COLO829 (cell line): ENCODE measurements at places on chromosomes 16 and 17.

- DNase-seq = no peak
Measured at GRCh38 chr17:45792995-45793755, 9.1 kb downstream of the CRHR1 start.

- DNase-seq = no peak
Measured at GRCh38 chr16:60727851-60728250, 1308.4 kb downstream of the CDH8 start.

DNA sequence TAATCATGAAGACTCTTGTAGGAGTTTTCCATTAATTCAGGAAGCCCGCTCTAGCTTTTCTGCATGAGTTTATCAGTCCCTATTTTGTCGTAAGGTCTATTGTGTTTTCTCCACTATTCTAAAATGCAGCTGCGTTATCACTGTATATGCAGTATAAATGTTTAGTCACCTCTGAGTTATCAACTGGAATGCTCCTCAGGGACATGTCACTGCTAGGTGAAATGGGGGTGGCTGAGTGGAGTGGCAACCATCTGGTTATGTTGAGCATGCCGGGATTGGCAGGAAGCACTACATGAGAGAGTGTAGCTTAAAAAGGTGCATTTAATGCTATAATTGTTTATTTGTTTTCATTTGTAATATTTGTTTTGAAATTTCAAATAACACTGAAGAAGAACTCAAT, 285.2 kb upstream of the ELAC2 start:
- DNase-seq = no peak

DNA sequence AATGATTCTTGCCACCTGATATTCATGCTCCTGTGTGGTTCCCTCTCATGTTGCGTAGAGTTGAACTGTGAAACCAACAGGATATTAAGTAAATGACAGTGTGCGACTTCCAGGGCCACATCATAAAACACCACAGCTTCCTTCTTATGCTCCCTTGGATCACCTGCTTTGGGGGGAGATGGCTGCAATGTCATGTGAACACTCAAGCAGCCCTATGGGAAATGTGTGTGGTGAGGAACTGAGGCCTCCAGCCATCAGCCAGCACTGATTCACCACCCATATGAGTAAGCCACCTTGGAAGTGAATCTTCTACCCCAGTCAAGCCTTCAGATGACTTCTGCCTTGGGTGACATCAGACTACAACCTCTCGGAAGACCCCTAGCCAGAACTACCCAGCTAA, 427.5 kb downstream of the UTP18 start:
- DNase-seq = no peak

DNA sequence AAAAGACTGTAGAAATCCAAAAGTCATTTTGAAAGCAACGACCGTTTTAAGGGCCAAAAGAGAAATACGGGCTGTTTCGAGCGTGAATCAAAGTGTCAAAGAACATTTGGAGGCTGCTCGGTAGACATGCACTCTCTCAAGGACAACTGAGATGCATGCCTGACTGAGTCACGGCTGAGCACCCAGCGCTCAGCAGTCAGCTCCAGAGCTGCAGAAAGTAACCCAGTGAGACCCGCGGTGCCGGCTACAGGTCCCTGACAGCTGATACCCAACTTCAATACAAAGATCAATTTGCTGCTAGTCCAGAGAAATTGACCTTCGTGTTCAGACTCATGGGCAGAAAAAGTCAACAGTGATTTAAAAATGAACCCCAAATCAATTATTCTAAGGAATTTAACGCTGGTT, 214.9 kb downstream of the STX8 start:
- DNase-seq = no peak

- DNase-seq = no peak
Measured at GRCh38 chr16:54847609-54848008, 83.1 kb upstream of the IRX5 start.

GRCh38 chr17:41322094-41322902, 6.8 kb upstream of the KRTAP17-1 start:
- peak; percentile 34 for DNase-seq

DNA sequence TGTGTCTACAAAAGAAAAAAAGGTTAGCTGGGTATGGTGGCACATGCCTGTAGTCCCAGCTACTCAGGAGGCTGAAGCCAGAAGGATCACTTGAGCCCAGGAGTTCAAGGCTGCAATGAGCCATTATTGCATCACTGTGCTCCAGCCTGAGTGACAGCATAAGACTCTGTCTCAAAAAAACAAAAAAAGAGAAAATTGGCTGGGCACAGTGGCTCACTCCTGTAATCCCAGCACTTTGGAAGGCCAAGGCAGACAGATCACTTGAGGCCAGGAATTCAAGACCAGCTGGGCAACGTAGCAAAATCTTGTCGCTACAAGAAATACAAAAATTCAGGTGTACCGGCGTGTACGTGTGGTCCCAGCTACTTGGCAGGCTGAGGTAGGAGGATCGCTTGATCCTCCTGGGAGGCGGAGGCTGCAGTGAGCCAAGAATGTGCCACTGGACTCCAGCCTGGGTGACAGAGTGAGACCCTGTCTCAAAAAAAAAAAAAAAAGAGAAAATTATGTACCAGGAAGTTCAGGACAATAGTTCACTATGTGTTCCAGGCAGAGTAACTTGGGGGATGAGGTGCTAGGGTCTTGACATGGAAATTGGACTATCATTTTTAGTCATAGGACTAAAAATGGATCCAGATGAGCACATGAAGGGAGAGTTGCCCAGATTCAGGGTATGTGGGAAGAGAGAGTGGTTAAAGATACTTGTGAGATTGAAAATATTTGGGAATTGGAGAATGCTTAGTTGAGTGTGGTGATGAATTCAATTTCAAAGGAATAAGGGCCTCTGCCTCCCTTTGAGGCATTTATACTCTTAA, 11.0 kb downstream of the ALDH3A2 start:
- DNase-seq = no peak

DNA sequence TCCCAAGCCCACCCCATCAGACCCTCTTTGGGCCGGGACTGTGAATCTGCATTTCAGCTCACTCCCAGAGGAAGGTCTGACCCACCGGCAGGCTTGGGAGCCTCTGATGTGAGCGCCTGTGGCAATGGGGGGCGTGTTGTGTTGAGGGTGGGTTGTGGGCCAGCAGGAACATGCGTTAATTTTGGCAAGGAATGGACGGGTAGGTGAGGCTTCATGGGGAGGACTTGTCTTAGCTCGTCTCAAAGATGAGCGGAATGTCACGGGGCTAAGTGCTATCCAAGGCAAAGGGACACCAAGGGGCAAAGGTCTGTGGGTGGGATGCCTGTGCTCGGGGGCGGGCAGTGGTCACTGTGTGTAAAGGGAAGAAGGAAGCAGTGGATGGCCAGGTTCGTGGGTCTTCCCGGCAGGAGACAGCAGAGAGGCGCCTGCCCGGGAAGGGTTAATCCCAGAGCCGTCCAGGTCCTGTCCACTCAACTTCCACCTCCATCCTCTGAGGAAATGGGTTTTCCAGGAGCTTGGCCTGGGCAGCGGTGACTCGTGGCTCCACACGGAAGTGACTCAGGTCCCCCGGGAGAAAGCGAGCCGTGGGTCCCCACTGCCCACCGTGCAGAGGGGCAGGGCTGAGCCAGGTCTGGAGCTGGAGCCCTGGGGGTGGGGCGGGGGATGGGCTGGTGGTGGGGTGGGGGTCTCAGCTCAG, 17.4 kb downstream of the ADGRG1 start:
- no peak for DNase-seq

GRCh38 chr16:24829153-24829552, 16.6 kb upstream of the SLC5A11 start:
- no peak for DNase-seq

DNA sequence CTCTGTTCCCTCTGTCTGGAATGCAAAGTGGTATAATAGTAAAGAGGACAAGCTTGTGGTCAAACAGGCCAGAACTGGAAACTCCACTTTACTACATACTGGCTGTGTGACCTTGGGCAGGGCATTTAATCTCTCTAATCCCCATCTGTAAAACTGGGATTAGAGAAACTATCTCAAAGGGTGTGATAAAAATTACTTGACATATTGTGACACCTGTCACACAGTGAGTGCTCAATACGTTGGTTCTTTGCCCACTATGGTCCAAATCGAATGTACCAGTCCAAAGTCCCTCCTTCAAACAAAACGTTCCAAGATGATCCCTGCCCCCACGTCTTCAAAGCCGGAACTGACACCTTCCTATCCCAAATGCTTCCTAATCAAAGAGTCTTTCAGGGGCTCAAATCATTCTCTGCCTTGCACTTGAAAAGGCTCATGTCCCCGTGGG, 734 bp downstream of the PGAP3 start:
- peak; percentile 31 for DNase-seq

DNA sequence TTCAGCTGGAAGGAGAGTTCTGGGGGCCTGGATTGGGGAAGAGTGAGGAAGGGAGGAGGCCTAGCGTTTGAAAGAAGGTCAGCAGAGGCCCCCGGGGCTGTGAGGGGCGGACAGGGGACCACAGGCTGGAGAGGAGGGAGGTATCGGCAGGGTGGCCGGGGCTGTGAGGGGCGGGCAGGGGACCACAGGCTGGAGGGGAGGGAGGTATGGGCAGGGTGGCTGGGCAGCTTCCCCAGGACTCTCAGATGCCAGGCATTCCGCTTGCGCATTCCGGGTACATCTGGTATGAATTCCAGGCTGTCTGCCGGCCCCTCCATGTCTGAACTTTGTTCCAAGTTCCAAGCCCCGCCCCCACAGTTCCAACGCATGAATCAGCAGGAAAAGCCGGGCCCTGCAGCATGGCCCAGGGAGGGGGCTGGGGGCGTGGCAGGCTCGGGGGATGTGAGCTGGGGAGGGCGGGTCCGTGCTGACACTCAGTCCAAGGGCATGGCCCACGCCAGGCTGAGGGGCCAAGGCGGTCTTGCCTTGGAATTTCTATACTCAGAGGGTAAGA, 4.3 kb upstream of the TLCD2 start:
- peak; percentile 92 for DNase-seq

GRCh38 chr17:46995841-46996571, 17.0 kb upstream of the RPRML start:
- DNase-seq = no peak

DNA sequence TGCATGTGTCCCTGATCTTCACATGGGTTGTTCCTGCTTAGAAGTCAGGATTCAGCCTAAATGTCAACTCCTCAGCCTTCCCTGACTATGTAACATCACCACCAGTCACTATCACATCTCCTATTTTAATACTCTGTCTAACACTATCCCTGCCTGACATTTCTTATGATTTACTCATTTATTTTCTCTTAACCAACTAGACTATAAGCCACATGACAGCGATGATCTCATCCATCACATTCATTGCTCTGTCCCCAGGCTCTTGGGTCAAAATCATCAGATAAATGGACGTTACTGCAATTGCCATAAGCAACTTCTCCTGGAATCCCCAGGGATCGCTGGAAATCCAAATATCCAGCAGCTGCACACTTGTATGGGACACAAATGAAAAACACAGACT, 15.7 kb downstream of the CDRT4 start:
- peak; percentile 29 for DNase-seq

- DNase-seq = no peak
Measured at GRCh38 chr17:49667854-49668253, 10.0 kb downstream of the SPOP start.
